Endothelial cell (in vitro differentiated cells): ENCODE measurements at places on chromosomes 6 and 20.

GRCh38 chr6:16805243-16805950 is 44.1 kb upstream of the ATXN1 start:
- no peaks in the 10 kb centered on the region for H3K27me3 ChIP-seq
- H3K27ac ChIP-seq: no peak overlapping the region
- H3K4me1 ChIP-seq: peaks cover 3% of the 10 kb centered on the region
- no peak for DNase-seq

- H3K27ac ChIP-seq: no peak overlapping the region
- H3K4me1 ChIP-seq: no peaks in the 10 kb centered on the region
- peaks cover 2% of the 10 kb centered on the region for H3K36me3 ChIP-seq
- H3K27me3 ChIP-seq: peaks cover 8% of the 10 kb centered on the region
Observed at GRCh38 chr20:62964700-62965099, 12.2 kb downstream of the SLC17A9 start.

GRCh38 chr6:22471746-22472145 is 97.6 kb upstream of the HDGFL1 start:
- peaks cover 19% of the 10 kb centered on the region for H3K4me1 ChIP-seq
- DNase-seq: peak; percentile 19
- H3K36me3 ChIP-seq: no peaks in the 10 kb centered on the region
- peaks cover 1% of the 10 kb centered on the region for H3K27me3 ChIP-seq
- H3K27ac ChIP-seq: peak overlapping the region; percentile 4

DNA sequence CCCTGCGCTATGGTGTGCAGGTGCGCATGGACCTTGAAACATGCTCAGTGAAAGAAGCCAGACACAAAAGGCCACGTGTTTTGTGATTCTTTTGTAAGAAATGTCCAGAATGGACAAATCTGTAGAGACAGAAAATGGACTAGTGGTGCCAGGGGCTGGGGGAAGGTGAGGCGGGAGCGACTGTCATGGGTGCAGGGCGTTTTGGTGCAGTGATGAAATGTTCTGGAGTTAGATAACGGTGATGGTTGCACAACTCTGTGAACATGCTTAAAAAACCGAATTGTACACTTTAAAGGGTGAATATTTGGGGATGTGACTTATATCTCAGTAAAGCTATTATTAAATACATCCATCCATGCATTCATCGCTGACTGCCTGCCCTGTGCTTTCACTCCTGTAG is 31.7 kb upstream of the NTSR1 start:
- no peaks in the 10 kb centered on the region for H3K36me3 ChIP-seq
- H3K27ac ChIP-seq: no peak overlapping the region
- H3K4me1 ChIP-seq: no peaks in the 10 kb centered on the region
- no peak for DNase-seq
- peaks cover 11% of the 10 kb centered on the region for H3K27me3 ChIP-seq

DNA sequence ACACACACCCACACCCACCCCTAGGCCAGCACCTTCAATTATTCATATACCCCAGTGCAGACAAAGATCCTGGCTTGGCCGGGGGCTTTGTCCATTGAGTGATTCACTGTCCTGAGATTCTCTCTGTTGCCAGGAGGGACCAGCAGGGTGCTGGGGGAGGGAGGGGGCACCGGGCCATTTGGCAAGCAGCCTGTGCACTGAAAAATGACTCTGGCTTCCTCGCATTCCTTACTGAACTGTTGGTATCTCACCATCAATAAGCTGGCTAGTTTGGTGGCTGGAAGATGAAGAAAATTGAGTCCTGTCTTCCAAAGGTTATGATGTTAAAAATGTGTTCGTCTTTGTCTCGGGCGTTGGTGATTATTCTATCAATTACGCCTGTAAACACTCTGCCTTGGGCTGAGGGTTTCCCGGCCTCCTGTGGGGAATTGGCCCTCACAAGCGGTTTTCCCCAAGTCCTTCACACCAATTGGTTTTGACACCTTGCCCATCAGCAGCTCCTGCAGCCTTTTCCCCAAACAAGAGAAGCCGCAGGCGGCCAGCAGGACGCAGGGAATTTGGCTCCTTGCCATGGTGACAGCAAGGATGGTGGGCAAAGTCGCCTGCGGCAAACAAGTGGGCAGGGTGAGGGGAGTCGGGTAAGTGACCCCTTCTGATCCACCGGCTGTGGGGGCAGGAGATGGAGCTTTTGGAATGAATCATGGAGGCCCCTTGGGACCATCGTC is 4.9 kb downstream of the VSTM2L start:
- peaks cover 5% of the 10 kb centered on the region for H3K36me3 ChIP-seq
- no peak for DNase-seq
- no peak overlapping the region for H3K27ac ChIP-seq
- peaks cover 10% of the 10 kb centered on the region for H3K4me1 ChIP-seq
- no peak overlapping the region for H3K4me3 ChIP-seq

- DNase-seq: no peak
- no peak overlapping the region for H3K27ac ChIP-seq
- no peaks in the 10 kb centered on the region for H3K27me3 ChIP-seq
- no peaks in the 10 kb centered on the region for H3K36me3 ChIP-seq
- no peak overlapping the region for H3K4me3 ChIP-seq
Observed at GRCh38 chr20:9955646-9956045, 79.1 kb upstream of the ANKEF1 start.

GRCh38 chr6:111681860-111682259 is 76.2 kb upstream of the TRAF3IP2 start:
- no peak for DNase-seq
- H3K27me3 ChIP-seq: peaks cover 9% of the 10 kb centered on the region
- H3K4me1 ChIP-seq: peaks cover 52% of the 10 kb centered on the region
- H3K4me3 ChIP-seq: peak overlapping the region; percentile 48
- H3K27ac ChIP-seq: no peak overlapping the region

DNA sequence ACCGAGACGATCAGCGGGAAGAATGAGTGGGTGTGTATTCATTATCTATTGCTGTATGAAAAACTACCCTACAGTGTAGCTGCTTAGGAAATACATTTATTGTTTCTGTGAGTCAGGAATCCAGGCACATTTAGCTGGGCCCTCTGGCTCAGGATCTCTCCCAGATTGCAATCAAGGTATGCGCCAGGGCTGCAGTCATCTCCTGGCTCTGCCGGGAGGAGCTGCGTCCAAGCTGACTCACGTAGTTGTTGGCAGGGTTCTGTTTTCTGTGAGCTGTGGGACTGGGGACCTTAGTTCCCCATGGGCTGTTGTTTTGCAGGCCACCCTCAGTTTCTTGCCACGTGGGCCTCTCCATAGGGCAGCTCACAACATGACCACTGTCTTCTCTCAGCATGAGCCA is 68.2 kb upstream of the FUCA2 start:
- H3K4me1 ChIP-seq: no peaks in the 10 kb centered on the region
- H3K4me3 ChIP-seq: no peak overlapping the region
- no peak for DNase-seq
- H3K36me3 ChIP-seq: peaks cover 7% of the 10 kb centered on the region

DNA sequence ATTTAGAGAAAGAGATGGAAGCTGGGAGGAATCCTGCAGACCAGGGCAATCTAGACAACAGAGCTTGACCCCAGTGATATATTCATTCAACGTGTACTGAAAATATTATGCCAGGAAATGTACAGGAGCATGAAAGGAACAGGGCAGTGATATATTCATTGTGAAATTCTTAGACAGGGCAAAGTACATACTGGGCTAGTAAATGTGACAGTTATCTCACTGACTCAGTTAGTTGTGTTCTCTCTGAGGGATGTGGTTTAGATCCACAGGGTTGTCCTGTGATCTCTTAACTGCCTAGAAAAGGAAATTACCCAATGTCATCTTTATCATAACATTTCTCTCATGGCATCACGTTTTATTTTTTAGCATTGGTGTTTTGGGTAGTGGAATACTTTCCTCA is 891.3 kb downstream of the EYS start:
- H3K36me3 ChIP-seq: no peaks in the 10 kb centered on the region
- no peaks in the 10 kb centered on the region for H3K4me1 ChIP-seq
- DNase-seq: no peak
- H3K27me3 ChIP-seq: no peaks in the 10 kb centered on the region
- no peak overlapping the region for H3K27ac ChIP-seq
- no peak overlapping the region for H3K4me3 ChIP-seq

DNA sequence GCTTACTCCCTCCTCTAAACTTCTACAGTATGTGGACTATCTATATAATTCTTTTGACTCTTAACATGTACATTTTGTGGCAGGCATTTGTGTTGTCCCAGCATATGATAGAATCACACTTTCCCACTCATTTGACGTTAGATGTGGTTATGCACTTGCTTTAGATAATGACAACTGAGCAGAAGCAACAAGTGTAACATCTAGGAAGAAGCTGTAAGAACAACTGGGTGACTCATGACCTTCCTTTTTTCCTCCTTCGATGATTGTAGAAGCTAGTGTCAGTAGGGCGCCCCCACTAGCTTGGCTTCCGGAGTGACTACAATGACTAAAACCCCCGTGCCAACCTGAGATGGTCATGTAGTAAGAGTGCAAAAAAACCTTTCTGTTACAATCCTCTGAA is 74.6 kb upstream of the CEP85L start:
- DNase-seq: no peak
- H3K27me3 ChIP-seq: no peaks in the 10 kb centered on the region
- H3K36me3 ChIP-seq: no peaks in the 10 kb centered on the region
- peaks cover 3% of the 10 kb centered on the region for H3K4me1 ChIP-seq
- H3K4me3 ChIP-seq: no peak overlapping the region
- no peak overlapping the region for H3K27ac ChIP-seq

- H3K4me3 ChIP-seq: no peak overlapping the region
- H3K27me3 ChIP-seq: no peaks in the 10 kb centered on the region
- H3K36me3 ChIP-seq: peaks cover 5% of the 10 kb centered on the region
- no peak overlapping the region for H3K27ac ChIP-seq
- DNase-seq: no peak
- peaks cover 12% of the 10 kb centered on the region for H3K4me1 ChIP-seq
Observed at GRCh38 chr6:138653435-138653834, 120.1 kb upstream of the CCDC28A start.

GRCh38 chr20:61991476-61991875 is 74.2 kb downstream of the TAF4 start:
- peaks cover 6% of the 10 kb centered on the region for H3K27me3 ChIP-seq
- DNase-seq: no peak

- DNase-seq: no peak
- H3K27ac ChIP-seq: no peak overlapping the region
- H3K27me3 ChIP-seq: peaks cover 6% of the 10 kb centered on the region
- peaks cover 6% of the 10 kb centered on the region for H3K4me1 ChIP-seq
- H3K4me3 ChIP-seq: no peak overlapping the region
Observed at GRCh38 chr20:5927749-5928462, 22.4 kb downstream of the TRMT6 start.

- peaks cover 1% of the 10 kb centered on the region for H3K27me3 ChIP-seq
- H3K4me3 ChIP-seq: peak overlapping the region; percentile 52
- no peak for DNase-seq
Observed at GRCh38 chr6:47267301-47267700, 42.4 kb downstream of the TNFRSF21 start.

DNA sequence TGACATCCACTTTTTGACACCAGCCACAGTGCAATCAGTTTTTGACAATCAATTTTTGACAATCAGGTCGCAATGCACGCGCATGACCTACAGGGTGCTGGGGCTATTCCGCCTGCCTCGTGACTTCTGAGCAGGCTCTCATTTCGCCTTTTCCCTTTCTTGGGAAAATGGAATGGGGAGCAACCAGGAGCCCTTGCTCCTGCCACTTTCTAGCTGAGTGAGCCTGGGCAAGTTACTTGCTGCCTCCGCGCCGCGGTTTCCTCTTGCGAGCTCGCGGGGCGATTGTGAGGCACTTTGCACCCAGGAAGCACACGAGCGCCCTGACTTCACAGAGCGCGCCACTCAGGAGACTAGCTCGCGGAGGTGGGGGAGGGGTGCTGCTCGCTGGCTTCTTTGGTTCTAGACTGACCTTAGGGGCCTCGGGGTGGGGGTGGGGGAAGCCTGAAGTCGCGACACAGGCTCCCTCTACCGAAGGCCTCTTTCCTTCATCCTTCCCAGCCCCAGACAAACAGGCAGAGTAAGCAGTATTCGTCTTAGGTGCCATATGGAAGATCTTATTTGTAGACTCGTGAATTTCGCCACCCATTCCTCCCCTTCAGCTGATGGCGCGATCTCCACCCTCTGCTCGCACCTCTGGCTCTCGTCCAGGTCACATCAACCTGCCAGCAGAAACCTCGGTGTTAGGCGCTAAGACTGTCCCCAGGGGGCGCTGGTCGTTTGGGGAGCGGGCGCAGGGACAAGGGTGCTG is 4.6 kb downstream of the TP53TG5 start:
- H3K36me3 ChIP-seq: no peaks in the 10 kb centered on the region
- no peak overlapping the region for H3K27ac ChIP-seq
- H3K4me1 ChIP-seq: peaks cover 3% of the 10 kb centered on the region

DNA sequence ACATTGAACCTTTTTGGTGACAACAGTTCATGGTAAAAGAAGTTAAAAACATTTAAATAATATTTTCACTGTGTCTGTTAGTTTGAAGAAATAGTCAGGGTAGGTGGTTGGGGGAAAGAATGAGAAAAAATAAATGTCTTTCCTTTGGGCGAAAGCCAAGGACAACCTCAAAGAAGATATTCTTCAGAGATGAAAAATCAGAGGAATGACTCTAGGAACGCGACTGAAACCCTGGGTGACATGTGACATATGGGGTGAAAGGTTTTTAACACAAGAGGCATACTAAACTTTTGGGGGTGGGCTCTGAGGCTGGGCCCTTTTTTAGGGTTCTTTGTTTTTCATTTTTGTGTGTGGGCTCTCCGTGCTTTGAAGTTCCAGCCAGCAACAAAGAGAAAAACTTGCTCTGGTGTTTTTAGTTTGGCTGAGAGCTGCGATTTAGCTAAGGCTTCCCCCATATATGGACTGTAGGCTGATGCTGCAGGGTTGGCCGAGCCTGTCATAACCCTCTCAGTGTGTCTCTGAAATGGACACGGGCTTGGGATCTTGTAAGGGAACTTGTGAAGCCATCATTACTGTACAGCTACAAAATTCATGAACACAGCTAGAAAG is 610.1 kb upstream of the ARID1B start:
- no peak for DNase-seq
- H3K36me3 ChIP-seq: no peaks in the 10 kb centered on the region
- no peak overlapping the region for H3K4me3 ChIP-seq

- H3K27ac ChIP-seq: no peak overlapping the region
- no peaks in the 10 kb centered on the region for H3K36me3 ChIP-seq
- H3K27me3 ChIP-seq: peaks cover under 1% of the 10 kb centered on the region
Observed at GRCh38 chr6:165653196-165653595, 9.8 kb downstream of the PDE10A start.

GRCh38 chr20:47727170-47727880 is 58.0 kb downstream of the SULF2 start:
- no peak overlapping the region for H3K4me3 ChIP-seq
- peaks cover 3% of the 10 kb centered on the region for H3K27me3 ChIP-seq
- no peak overlapping the region for H3K27ac ChIP-seq
- peaks cover 5% of the 10 kb centered on the region for H3K4me1 ChIP-seq
- peaks cover 15% of the 10 kb centered on the region for H3K36me3 ChIP-seq
- no peak for DNase-seq
